Fibroblast of skin of scalp (primary cell): ENCODE measurements at places on chromosomes 2 and 18.

GRCh38 chr18:76274468-76275289 is 220.4 kb downstream of the ZNF516 start:
- peak; percentile 24 for DNase-seq

- no peak for DNase-seq
These were observed 214.7 kb downstream of the SPP2 start for GRCh38 chr2:234265206-234265605.

- no peak for DNase-seq
These were observed 34.7 kb downstream of the MAP4K4 start for GRCh38 chr2:101732199-101732598.

- DNase-seq, result peak; percentile 42
These were observed 101.7 kb downstream of the KLHL29 start for GRCh38 chr2:23486684-23487075.

GRCh38 chr18:62928326-62928725 is 213.0 kb downstream of the PHLPP1 start:
- peak; percentile 24 for DNase-seq

- DNase-seq, result no peak
These were observed 203.4 kb upstream of the RAB6C start for GRCh38 chr2:129775952-129776653.

DNA sequence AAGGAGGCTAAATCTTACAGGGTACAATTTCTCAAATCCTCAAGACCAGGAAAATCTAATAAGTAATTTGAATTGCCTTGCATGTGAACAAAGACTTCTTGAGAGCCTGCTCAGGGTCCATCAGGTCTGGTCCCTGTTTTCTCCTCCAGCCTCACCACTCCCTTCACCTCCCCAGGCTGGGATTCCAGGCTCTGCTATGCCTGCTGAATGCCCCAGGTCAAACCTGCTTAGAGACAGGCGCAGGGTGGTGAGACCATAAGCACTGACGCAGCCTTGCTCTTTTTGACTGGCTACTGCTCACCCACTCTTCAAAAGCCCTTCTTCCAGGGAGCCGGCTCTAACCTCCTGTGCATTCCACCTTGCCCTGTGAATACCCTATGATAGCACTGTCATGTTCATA is 356.4 kb upstream of the ACVR2A start:
- no peak for DNase-seq

DNA sequence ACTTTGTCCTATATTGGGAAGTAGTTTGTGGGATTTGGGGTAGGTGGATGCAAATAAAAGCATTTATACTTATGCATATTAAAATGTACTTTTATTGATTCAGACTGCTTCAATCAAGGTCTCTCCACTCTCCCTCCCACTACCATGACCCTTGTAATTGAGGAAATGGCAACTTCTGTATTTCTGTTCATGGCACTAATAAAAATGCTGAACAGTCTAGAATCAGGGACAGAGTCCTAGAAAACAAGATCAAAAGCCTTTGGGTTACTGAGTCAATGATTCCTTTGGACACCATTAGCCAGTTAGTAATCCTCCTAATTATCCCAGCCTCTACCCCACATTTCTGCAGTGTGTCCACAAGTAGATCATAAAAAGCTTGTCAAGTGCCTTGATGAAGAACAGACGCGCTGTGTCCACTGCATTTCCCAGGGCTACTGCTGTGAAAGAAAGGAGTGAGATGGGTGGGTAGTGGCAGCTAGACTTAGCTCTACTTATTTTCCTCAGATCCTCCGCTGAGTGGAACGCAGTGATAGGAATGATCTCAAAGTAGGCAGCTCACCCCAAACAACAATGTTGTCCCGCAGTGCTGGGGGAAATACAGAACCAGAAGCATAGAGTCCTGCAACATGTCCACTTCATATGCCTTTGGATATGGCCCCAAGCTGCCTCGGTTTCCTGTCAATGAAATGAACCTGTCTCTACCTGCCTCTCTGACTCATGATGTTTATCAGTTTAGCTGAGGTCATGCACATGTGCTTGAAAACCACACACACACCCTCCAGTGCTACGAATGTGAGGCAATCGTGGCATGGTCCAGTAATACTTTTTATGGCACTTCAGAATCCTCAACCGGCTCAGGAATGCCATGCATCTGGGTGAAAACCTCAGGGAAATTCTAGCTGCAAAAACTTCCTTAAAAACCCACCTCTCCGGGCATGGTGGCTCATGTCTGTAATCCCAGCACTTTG is 115.5 kb downstream of the COL6A3 start:
- peak; percentile 78 for DNase-seq

GRCh38 chr2:176091329-176092258 is 927 bp upstream of the HOXD13 start:
- no peak for DNase-seq

DNA sequence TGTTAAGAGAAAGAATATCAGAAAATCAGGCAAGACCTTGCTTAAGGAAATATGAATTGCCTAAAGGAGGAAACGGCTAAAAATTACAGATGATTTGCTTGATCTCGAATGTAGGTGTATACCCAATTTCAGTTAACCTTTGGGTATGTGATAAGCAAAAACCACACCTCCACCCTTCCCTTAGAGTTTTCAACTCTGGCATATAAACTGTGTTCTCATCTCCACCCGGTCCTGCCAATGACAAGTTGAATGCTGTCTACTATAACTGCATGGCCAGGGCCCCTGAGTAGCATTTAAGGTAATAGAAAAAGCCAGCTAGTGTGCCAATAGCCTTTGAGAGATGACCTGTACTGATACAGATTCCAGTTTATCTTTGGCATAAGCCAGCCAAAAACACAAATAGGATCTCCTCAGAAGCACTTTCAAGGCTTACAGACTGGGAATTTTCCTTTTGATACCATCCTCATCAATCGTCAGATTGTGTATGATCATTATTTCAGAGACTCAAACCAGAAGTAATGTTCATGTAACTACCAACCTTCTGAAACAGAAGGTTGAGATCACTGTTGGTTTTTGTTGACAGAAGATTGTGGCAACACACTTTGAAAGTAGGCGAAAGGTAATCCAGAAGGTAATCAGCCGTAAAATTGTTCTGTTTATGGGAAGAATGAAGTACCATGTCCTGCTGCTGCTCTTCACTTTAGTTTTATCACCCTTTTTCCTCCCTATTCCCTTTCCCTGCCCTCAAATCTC is 163.1 kb downstream of the GFPT1 start:
- no peak for DNase-seq

GRCh38 chr2:69917852-69918251 is 2.9 kb downstream of the MXD1 start:
- peak; percentile 65 for DNase-seq
